ENCODE measurements at places on chromosomes 2 and 18.

DNA sequence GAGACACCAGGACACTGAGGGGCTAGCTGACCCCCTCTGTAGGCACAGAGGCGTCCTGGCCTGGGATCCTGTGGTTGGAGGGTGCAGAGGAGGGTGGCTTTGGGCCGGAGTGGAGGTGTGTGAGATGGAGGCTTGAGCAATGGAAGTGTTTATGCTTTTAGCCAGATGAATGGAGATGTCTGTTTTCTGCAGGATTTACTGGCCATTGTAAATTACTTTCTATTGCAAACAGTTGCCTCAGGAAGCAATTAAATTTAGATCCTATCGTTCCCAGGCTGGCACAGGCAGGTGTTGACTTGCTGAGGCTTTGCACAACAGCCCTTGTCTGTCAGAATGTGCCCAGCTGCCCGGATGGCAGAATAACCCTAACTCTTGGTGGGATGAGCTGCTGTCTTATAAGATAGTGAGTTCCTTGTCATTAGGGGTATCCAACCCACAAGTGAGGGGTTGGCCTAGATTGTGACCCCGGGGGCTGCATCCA, 1.8 kb upstream of the ARID5A start:
- DNase-seq = no peak

GRCh38 chr2:178044836-178045235, 27.7 kb downstream of the PDE11A start:
- no peak for DNase-seq

GRCh38 chr18:24790347-24790746, 329.9 kb downstream of the HRH4 start:
- DNase-seq = no peak

- no peak for DNase-seq
Measured at GRCh38 chr2:48531141-48531648, 1.2 kb downstream of the STON1 start.

GRCh38 chr2:223954401-223954800, 2.9 kb upstream of the MRPL44 start:
- no peak for DNase-seq

DNA sequence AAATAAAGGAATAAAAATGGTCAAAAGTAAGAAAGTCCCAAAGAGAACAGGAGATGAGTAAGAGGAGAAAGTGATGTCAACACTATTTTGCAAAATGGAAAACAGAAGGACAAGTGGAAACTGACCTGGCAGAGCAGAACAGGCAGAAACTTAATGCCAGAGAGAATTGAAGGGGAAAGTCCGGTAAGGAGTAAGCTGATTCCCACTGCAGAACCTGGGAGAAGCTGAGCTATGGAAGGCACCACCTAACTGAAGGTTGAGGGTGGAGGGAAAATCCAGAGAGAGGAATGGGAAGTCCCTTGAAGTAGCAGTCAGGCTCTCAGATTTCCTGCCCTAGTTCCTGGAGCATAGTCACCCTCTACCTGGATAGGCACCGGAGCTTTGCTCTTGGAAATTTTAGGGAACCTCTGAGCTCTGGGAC, 59.8 kb downstream of the MOGAT1 start:
- no peak for DNase-seq

GRCh38 chr2:51103205-51103604, 71.3 kb upstream of the NRXN1 start:
- DNase-seq = no peak

- peak; percentile 45 for DNase-seq
Measured at GRCh38 chr2:171479154-171479814, 43.0 kb upstream of the CYBRD1 start.

DNA sequence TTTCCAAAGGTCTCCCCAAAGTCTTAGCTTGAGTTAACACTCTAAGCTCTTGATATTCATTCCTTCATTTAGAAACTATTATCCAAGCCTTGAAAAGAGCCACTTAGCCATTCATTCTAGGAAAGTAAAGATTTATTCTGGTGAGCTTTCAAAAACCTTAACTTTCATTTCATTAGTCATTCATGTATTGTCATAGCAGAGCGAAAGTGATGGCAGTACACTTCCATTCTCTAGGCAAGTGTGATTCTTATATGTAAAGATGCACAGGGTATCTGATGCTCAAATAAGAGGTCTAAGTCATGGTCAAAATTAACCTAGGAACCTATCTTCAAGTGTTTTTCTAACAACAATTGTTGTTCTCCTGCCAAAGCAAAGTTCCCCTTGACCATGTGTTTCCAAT, 553.0 kb upstream of the FANCL start:
- DNase-seq = no peak

DNA sequence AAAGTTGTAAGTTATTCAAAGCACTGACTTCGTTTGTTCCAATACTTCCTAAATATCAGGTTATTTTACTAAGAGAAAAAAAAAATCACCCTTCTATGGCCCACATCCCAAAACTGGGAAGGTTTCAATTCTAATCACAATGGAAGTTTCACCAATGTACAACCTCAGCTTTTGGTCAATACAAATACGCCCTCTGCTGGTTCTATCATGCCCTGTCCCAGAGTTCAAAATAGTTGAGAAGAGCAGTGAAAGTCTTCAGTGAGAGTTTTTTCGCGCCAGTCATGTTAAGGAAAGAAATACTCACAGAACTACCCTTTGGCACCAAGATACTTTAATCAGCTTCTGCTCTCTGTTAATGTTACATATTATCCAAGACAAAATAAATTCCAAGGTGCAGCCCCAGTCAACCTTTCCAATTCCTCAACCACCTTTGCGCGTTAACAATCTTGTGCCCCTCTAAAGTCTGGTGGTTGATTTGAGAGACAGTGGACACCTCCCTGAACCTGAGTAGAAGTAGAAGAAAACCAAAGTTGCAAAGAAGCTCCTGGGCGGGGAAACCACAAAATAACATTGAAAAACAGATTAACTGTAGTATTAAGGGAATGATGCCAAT, 59.9 kb downstream of the SUMO1 start:
- DNase-seq = no peak

- DNase-seq = no peak
Measured at GRCh38 chr2:45254025-45254424, 244.8 kb upstream of the SIX2 start.

GRCh38 chr2:235542733-235543127, 48.9 kb downstream of the AGAP1 start:
- no peak for DNase-seq

- no peak for DNase-seq
Measured at GRCh38 chr2:8089596-8089995, 592.3 kb upstream of the ID2 start.

GRCh38 chr2:185147361-185147760, 549.0 kb downstream of the ZNF804A start:
- no peak for DNase-seq

GRCh38 chr18:23689031-23689615, at the start of gene LAMA3:
Gene LAMA3, plus strand, starts transcription at chr18:23689453. Its CDS starts 231 bp downstream, at chr18:23689684.
- peak; percentile 15 for DNase-seq

- no peak for DNase-seq
Measured at GRCh38 chr2:85957256-85957655, 68.5 kb upstream of the ST3GAL5 start.
